ENCODE measurements at places on chromosomes 6 and 20.
A peak's percentile ranks its signal among the peaks of the same experiment; 100 is the strongest.

DNA sequence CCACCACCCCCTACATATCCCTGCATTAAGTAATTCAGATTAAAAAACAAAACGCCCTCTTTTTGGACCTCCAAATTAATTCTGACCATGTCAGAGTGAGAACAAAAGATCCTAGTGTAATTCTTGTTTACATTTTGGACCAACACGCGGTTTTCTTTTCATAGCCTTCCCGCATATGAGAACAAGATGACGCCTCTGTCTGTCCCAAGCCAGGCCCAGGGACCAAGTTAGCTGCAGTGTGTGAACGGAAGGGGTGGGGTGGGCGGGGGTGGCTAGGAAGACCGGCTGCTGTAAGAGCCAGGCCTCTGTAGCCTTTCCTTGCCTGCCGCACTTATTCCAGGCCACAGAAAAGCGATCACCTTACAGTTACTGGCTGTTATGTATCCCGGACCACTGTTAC is 68.0 kb downstream of the PLCG1 start:
- no peak for DNase-seq

GRCh38 chr6:45617441-45617840 is 239.7 kb upstream of the SUPT3H start:
- no peak for DNase-seq

DNA sequence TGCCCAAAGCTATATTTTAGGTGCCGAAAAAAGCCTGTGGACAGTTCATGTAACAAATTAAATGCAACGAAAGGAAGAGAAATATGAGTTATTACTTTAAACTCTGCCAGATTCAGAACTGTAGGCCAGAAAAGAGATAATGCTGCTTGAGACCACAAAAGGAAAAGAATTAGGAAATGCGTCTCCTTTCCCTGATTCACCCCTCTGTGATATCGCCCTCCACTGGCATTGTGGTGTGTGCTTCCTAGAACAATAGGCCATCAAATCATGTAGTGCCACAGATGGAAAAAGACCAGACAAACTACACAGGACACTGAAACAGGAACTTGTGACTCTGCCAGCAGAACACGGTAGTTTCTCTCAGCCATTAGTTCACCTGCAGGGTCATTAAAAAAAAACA is 14.7 kb upstream of the LAMA4 start:
- DNase-seq, result no peak

GRCh38 chr20:42697962-42698361 is 491.7 kb downstream of the PTPRT start:
- no peak for DNase-seq

DNA sequence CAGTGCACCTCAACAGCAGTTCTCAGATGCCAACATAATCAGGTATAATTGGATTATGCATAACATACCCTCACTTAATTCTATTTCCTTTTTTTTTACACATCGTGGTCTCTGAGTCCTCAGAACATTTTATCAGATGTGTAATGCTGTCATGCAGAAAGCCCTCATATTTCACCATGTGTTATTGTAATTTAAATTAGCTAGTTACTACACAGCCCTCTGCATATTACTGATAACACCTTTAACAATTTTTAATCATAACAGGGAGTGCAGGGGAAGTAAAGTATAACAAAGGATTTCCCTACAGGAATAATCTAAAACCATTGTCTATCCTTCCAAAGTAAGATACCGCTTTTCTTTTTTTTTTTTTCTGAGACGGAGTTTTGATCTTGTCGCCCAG is 91.9 kb upstream of the CCDC28A start:
- no peak for DNase-seq

DNA sequence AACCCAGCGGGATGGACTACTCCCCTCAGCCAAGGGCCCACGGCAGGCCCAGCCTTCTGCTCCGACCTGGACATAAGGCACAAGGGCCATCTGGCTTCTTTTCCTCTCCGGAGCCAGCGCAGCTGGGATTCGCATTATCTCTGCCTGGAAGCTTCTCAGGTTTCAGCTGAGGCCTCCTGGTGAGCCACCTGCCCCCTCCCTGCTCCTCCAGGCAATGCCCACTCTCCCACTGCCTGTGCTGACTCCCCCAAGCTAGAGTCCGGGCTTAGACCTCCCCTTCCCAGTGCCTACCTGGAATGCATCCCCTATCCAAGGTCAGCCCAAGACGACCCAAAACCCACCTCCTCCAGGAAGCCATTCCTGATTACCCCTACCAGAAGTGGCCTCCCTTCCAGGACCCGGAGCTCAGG is 60.7 kb downstream of the EZR start:
- no peak for DNase-seq

GRCh38 chr6:25889877-25890853 is 16.1 kb upstream of the SLC17A3 start:
- no peak for DNase-seq

- no peak for DNase-seq
Observed at GRCh38 chr6:89506716-89507617, 74.0 kb downstream of the ANKRD6 start.

- no peak for DNase-seq
Observed at GRCh38 chr6:3940703-3941102, 91.5 kb downstream of the FAM50B start.

DNA sequence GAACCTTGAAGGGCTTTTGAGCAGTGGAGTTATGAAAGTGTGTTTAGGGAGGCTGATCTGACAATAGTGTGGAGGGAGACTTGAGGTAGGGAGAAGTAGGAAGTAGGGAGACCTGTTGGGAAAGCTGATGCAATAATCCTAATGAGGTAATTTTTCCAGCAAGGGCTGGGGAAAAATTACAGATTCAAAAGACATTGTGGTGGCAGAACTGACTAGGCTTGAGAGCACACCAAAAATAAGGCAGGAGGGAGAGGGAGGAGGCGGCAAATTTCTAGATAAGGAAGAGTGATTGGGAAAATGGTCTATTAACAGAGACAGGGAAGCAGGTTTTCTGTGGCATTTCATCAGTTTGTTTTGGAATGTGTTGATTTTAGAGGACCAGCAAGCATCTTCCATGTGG is 5.5 kb downstream of the PRRT1 start:
- no peak for DNase-seq

- no peak for DNase-seq
Observed at GRCh38 chr20:10336959-10337729, 96.9 kb downstream of the MKKS start.

GRCh38 chr6:4017058-4017739 is 61.7 kb downstream of the FAM217A start:
- DNase-seq, result no peak

DNA sequence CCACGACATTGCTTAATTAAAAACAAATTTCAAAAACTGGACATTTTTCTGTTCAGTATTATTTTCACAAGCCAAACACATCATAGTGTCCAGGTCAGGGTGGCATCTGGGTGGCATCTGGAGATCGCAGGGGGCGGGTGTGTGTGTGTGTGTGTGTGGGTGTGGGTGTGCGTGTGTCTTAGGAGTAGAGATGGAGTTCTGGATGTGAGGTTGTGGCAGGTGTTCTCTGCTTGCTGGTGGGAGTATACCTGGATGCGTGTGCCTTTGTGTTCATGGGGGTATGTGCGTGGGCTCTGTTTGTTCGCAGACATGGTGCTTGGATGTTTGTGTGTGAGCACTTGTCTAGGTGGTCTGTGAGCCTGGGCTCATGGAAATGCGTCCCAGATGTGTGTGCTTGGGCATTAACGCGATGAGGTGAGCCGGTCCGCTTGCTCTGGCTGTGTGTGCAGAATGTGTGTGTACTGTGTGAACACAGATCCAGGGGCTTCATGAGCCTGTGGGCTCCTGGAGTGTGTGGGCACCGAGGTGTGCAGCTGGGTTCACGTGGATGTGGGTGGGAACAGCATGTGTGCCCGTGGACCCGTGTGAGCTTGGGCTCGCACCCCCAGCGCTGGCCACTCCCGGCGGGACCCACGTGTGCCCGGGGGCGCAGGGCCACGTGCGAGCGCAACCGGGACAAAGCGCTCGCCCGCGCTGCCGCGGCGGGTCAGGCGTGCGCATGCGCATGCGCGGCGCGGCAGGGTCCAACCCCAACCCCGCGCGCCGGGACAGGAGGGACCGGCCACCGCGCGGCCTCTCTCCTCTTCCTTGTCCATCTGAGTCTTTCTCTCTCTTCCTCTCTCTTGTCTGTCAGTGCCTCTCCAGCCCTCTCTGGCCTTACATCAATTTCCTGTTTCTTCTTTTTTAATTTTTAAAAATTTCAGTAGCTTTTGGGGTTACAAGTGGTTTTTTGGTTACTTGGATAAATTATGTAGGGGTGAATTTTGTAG is 60.4 kb downstream of the SRC start:
- peak; percentile 86 for DNase-seq

- DNase-seq, result no peak
Observed at GRCh38 chr6:41326092-41326491, 9.3 kb upstream of the NCR2 start.

DNA sequence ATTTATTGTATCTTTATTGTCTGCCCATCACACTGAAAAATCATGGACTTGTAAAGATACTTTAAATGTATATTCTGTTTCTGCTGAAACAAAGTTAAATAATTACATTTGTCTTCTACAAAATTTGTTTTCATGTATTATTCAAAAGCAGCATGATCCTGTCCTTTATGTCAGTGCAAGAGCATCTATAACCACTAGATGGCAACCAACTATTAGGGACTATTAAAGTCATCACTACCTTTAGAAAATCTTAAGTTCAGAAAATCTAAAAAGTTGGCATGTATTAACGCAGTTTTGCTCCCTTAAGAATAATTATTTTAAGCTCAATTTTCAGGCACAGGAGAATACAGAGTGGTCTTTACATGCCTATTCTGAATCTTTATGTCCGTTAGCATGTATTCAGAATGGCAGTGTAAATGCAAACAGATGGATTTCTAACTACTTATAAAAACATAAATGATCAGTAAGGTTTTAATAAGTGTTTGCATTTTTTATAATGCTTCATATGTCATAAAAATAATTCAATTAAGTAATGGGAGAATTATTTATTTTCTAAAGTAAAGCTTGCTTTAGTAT is 17.8 kb downstream of the TMEM30A start:
- peak; percentile 34 for DNase-seq

GRCh38 chr6:156940221-156940620 is 163.0 kb downstream of the ARID1B start:
- no peak for DNase-seq

GRCh38 chr20:20894280-20894679 is 181.8 kb upstream of the RALGAPA2 start:
- no peak for DNase-seq

- DNase-seq, result no peak
Observed at GRCh38 chr20:17233626-17234025, 6.8 kb downstream of the PCSK2 start.

GRCh38 chr20:62786157-62786556 is 10.1 kb upstream of the MRGBP start:
- DNase-seq, result no peak

DNA sequence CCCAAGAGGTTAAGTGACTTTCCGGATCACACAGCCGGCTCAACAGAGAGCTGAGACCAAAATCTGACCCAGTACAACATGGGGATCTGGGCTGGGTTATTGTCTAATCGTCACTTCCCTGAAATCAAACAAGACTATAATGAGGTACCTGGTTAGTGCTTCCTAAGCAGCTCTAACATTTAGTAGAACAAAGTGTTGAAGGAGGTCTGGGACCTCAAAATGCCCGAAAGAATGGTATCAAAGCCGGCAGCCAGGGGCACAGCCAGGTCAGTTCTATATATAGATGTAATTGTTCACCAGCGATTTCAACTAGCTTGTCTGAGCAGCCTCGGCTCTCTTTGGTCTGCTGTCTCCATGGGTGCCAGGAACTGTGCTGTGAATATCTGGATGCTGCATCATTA is 245.5 kb upstream of the ECI2 start:
- DNase-seq, result no peak

GRCh38 chr6:33076406-33076934 is 680 bp downstream of the HLA-DPB1 start:
- no peak for DNase-seq

DNA sequence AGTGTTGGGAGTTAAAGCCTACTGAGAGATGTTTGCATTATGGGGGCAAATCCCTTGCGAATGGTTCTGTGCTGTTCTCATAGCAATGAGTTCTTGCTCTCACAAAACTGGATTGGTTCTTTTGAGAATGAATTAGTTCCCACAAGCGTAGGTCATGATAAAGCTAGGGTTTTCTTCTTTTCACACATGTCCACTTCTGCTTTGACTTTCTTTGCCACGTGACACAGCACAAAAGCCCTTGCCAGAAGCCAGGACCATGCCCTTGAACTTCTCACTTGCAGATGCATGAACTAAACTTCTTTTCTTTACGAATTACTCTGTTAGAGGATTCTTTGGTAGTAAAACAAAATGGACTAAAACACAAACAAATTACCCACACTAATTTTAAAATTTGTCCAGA is 922.8 kb downstream of the EPHA7 start:
- no peak for DNase-seq

DNA sequence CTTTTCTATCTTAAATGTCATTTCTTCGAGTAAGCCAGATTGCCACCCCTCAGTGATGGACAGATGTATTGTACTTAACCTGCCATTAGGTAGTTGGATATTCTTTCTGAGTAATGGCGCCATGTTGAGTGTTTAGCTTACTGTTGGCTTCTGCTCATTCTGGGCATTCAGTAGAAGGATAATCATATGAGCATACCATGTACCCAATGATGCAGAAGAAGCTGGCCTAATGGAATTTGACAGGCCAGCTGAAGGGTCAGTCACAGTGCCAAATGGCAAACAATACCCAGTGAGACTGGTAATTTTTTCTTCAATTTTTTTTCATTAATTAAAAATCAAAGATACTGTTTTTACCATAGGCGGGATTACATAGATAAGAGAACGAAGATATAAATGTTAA is 1010.8 kb upstream of the EYS start:
- DNase-seq, result no peak

DNA sequence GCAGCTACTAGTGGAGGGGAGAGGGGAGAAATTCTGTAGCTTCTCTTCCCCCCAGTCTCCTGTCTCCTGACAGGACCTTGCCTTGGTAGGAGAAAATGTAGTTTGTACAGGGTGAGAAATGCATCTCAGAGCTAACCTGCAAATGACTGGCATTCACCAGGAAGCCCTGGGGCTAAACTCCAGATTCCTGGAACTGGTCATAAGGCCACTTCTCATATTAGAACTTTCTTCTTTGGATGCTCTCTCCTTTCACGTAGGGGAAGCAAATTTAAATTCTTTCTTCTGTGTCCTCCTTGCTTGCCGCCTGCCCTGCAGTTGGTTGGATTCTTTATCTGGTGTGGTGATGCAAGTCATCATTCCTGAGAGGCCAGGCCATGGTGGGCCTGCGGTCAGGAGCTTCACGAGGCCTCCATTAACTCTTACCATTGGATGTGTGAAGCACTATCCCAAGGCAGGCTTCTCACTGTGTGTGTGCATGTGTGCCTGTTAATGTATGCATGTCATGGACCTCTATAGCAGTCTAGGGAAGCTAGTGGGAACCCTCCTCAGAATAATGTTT is 182.0 kb downstream of the PHF3 start:
- no peak for DNase-seq

DNA sequence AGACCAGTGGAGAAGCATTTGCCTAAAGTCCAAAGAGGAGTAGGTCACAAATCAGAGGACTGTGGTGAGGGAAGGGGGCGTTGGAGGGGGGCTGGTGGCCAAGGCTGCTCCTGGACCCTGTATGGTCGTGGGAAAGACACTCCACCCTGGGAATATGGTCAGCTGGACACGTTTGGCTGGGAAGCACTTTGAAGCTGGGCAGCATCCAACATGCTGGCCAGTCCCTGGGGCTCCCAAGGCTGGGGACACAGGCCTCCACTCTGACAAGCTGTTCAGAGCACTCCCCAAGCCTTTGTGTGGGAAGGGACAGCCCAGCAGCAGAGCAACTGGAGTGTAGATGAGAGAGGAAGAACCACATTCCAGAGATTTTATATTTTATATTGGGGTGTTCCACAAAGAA is 203.2 kb downstream of the ANKRD60 start:
- DNase-seq, result no peak

- no peak for DNase-seq
Observed at GRCh38 chr20:36402708-36403107, 96.6 kb downstream of the DLGAP4 start.

- DNase-seq, result peak; percentile 51
Observed at GRCh38 chr6:12363651-12364381, 73.7 kb downstream of the EDN1 start.
